ENCODE measurements at places on chromosomes 16 and 17. TPM values are rescaled to one million over a fixed set of nuclear protein-coding genes. Genes with fewer than 3 reads are reported as not detected.
A peak's percentile ranks its signal among the peaks of the same experiment; 100 is the strongest.

GRCh38 chr16:59683709-59684108 is 949.6 kb upstream of the GOT2 start:
- DNase-seq = no peak

DNA sequence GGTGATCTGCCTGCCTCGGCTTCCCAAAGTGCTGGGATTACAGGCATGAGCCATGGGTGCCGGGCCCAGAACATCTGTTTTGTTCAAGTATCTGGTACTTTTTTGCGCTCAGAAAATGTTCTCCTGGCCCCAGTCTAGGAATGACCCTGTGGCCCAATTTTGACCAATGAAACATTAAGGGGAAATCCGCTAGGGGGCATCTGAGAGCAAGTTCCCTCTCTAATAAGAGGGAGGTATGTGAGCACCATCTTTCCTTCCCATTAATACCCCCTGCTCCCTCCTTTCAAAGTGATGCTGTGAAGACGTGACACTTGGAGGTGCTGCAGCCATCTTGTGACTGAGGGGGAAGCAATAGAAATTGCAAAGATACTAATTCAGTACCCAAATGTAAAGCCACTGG is 16.5 kb upstream of the CLEC3A start:
- DNase-seq = no peak

DNA sequence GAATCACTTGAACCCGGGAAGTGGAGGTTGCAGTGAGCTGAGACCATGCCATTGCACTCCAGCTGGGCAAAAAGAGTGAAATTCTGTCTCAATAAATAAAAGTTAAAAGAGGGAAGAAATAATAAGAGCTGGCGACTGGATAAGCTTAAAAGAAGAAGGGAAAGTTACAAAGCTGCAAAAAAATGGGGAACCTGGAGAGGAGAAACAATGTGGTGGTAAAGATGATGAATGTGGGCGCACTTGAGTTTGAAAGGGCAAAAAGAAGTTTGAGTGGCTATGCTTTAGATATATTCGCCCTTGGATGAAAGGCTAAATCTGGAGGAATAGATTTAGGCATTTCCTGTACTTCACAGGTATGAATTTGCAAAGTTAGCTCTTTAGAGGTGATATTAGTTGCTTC is 53.0 kb upstream of the YPEL2 start:
- DNase-seq = no peak

DNA sequence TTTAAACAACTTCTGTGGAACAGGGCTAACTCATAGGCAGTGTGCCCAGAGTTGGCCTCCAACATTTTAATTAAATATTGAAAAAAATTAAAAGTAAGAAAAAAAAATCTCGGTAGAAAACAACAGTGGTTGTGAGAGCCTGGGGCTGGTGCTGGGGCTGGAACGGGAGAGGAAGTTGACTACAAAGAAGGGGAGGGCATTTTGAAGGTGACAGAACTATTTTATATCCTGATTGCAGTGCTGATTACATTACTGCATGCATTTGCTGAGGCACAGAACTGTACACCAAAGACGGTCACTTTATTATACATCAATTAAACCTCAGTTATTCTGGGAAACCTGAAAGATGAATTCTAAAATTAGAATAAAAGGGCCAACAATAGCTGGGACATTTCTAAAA is 142.5 kb downstream of the PARN start:
- no peak for DNase-seq

- DNase-seq = no peak
Observed at GRCh38 chr16:57676553-57677085, 8.5 kb downstream of the ADGRG3 start.

GRCh38 chr17:27466743-27467375 is 10.6 kb downstream of the KSR1 start:
- DNase-seq = no peak

- peak; percentile 89 for DNase-seq
Observed at GRCh38 chr16:57871456-57871855, 69.2 kb upstream of the KIFC3 start.

GRCh38 chr17:7846765-7847661 is 7.9 kb upstream of the TMEM88 start:
- no peak for DNase-seq

DNA sequence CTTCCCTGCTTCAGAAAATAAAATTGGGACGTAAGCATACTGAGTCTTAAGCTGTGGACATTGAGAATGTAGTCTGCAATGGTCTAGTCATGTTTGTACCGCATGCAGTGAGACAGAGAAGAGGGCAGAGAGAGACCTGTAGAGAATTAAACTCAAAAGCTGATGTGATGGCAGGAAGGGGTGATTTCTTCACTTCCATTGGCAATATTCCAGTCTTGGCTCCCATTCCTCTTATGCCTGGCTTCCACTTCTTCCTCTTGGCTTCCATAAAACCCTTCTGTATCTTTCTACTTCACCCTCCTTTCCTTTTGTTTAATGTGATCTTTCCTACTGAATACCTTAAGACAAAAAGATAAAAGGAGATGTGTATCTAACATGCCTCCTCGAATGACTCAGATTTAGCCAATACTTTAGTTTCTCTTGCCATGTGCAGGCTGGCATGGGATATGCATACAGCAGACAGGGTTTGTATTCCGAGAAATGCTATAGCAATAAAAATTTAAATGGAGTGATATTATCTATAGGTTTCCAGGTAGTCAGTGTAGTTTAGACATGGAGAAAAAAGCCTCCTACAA is 423.1 kb upstream of the DYNLRB2 start:
- no peak for DNase-seq

DNA sequence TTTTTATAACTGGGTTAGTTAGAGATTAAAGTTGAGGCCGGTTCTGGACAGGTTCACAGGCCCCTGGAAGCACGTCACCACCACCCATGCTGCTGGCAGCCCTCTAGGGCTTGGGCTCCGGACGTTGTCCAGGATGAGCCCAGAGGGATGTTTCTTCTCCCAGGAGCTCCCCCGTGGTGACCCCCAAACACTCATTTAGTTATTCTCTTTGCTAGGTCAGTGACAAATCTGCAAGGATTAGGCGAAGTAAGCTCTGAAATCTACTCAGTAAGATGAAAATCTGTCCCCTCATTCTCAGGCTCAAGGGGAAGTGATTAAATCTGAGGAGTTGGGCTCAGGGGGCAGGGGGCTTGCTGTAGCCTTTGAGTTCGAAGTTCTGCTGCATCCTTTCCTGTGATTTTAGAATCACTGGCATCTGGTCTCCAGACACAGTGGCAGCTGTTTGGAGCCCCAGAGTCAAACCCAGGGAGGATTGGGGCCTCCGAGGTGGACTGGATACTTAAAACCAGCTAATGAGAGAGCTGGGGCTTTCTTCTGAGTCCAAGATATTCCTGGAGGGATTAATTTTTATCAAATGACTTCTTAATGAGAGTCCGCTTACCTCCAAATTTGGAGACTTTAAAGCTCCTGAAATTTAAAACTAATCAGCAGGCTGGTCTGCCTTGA is 49.2 kb upstream of the HS3ST2 start:
- no peak for DNase-seq

CPNE7 gene
- not detected for total RNA-seq

WBP2 gene
- 26.1 TPM for total RNA-seq

OR1F1 gene
- total RNA-seq = not detected

SLC5A10 gene
- not detected for total RNA-seq
